AG04450 (cell line): ENCODE measurements at places on chromosomes 11 and 22.

DNA sequence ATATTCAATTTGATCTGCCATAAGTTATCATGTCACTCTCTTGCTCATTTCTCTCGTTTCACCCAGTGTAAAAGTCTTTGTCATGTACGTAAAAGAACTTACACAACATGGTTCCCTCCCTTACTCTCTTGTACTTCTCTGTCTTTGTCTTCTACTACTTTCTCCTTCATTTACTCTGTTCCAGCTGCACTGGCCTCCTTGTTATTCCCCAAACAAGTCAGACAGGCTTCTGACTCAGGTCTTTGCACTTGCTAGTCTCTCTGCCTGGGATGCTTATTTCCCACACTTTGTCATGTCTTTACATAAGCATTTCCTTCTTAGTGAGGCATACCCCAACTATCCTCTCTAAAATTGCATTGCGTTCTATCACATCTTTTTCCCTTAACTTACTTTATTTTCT lies 117.3 kb downstream of the CYP2R1 start:
- no peak for DNase-seq

- DNase-seq, result no peak
These were observed 19.2 kb upstream of the RRAS2 start for GRCh38 chr11:14378171-14378570.

GRCh38 chr11:80240245-80240644 lies 799.4 kb upstream of the TENM4 start:
- DNase-seq, result no peak

DNA sequence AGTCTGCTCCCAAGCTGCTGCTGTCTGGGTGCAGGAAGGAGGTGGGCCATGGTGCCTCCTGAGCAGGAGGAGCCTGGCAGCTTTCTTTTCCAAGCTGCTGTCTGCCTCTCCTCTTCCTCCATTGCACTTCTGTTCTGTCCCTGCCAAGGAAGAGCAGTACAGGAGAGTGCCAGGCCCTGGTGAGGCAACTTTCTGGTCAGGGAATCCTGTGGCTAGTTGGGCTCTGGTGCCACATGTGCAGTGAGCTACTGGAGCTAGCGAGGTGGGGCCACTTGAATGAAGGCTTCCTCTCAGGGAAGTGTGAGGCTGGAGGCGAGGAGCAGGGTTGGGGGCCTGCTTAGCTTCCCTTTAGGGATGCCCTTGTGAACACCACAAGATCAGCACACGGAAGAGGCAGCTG lies 90.0 kb downstream of the TSPAN18 start:
- DNase-seq, result no peak

GRCh38 chr11:43674560-43674959 lies 6.0 kb upstream of the HSD17B12 start:
- no peak for DNase-seq

DNA sequence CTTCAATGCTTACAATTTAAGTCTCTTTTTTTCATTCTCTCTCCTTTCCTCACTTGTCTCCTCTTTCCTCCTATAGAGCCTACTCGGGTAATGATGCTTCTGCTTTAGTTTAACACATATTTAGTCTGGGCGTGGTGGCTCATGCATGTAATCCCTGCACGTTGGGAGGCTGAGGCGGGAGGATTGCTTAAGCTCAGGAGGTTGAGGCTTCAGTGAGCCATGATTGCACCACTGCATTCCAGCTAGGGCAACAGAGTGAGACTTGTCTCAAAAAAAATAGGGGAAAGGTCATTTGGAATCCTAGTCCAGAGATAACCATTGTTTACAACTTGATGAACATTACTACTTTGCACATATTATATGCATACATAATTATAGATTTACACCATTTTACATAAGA lies 1.4 kb upstream of the CCT8L2 start:
- no peak for DNase-seq

GRCh38 chr22:30294066-30294465 lies 4.8 kb upstream of the CASTOR1 start:
- no peak for DNase-seq

DNA sequence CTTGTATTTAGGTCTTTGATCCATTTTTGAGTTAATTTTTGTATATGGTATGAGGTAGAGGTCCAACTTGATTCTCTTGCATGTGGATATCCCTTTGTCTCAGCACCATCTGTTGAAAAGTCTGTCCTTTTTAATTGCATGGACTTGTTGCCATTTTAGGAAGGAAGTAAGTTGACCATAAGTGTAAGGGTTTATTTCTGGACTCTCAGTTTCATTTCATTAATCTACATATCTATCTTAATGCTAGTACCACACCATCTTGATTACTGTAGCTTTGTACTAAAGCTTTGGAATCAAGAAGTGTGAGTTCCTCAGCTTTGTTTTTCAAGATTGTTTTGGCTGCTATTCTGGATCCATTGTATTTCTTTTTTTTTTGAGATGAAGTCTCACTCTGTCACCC lies 31.4 kb downstream of the CBL start:
- no peak for DNase-seq

DNA sequence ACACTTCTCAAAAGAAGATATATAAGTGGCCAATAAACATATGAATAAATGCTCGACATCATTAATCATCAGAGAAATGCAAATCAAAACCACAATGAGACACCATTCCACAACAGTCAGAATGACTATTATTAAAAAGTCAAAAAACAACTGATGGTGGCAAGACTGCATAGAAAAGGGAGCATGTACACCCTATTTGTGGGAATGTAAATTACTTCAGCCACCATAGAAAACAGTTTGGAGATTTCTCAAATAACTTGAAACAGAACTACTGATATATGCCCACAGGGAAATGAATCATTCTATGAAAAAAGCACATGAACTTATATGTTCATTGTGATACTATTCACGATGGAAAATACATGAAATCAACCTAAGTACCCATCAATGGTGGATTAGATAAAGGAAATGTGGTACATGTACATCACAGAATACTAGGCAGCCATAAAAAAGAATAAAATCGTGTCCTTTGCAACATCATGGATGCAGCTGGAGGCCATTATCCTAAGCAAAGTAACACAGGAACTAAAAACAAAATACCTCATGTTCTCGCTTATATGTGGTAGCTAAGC lies 42.4 kb downstream of the GLYATL2 start:
- no peak for DNase-seq

DNA sequence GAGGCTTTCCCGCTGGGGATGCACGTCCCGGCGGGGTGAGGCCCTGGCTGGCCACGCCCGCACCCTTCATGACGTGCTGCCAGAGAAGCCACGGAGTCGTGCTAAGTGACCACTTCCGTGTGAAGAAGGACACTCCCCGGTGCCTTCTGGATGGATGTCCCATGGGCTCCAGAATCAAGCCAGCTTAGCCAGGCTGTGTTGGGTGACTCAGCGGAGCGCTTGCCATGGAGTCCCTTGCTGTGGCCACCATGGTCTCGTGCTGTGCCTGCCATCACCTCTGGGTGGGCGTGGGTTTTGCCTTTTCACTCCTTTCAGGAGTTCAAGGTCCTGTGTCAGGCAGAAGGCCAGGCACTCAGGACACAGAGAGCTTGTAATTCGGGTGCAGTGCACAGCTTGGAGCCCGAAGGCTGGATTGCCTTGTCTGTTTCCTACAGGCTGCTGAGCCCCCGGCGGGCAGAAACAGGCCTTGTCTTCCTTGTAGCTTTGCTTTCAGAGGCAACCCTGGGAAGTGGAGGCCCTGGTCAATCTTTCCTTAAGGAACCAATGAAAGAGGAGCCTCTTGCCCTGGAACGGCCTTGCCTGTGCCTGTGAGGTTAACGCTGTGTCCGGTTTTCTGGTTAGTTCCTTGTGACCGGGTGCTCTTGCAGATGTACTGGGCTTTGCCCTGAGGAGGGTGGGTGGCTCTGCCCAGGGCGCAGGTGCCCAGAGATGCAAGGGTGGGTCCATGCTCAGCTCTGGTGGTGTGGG lies 268.6 kb downstream of the TBC1D22A start:
- DNase-seq, result no peak

GRCh38 chr11:47391077-47391583 lies 12.8 kb upstream of the SPI1 start:
- DNase-seq, result no peak

GRCh38 chr22:30604723-30605122 lies 2.3 kb upstream of the TCN2 start:
- no peak for DNase-seq

DNA sequence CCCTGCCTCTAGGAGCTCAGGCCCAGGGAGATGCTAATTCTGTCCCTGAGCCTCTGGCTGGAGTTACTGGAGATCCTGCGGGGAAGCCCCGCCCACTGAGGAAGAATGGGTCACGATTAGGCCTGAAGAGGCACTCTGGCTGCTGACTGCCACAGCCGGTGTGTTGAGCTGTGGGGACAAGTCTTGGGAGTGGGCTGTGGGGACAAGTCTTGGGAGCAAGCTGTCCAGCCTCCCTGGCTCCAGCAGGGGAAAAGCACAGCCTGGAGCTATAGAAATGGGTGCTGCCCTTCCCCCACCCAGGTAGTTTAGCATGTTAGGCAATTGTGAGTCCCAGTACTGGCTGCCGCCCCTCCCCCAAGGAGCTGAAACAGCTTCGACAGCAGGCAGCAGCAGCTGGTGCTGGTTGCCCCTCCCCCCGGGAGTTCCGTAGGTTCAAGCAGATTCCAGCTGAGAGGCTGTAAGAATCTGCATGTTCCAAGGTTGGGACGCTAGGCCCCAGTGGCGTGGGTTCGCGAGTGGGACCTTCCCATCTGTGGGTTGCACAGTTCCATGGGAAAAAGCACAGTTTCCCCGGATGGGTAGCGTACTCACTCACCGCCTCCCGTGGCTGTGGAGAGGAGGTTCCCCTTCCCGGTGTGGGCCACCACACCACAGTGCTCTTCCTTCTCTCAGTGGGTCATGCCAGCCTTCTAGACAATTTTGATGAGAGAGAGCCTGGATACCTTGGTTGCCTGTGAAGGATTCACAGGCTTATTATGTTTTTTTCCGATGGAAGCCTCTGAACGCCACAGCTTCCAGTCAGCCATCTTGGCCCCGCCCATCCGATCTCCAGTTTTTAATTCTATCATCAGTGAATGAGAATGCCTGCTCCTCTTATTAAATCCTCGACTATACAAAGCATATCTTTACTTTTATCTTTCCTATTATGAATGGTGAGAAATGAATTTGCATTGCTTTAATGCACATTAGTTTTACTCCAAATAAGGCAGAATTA lies 61.5 kb downstream of the MSANTD4 start:
- no peak for DNase-seq

DNA sequence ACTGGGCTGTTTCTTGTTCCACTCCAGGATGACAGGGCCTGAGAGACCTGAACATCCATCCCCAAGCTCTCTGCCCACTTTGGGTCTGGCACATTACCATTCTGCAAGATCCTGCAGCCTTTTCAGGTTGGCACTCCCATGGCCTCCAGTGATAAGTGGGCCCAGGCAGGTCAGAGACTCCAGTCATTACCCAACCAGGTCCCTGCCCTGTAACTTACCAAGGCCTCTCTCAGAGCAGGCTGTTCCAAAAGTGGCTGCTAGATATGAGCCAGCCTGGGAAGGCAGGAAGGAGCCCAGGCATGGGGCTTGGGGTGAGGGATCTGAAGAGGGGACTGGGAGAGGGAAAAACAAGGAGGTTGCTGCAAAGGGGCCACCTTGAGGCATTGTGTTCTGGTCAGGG lies 35.9 kb downstream of the KCNQ1OT1 start:
- no peak for DNase-seq

DNA sequence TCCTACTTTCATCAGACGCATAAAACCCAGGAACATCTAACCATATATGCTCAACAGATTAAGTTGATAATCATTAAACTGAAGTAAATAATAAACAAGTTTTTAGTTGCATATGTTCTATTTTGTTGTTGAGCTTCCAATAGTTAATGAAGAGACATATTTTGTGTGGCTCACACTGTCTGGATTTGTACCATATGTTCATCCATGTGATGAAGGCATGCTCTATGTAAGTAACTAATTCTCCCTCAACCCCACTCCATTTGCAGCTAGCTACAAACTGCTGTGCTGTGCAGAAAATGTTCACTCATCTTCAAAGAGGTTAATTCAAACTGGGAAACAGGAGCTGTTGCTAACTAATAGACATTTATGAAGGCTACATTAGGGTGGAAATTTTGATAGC lies 589.7 kb upstream of the LRRC4C start:
- no peak for DNase-seq
